ENCODE measurements at places on chromosomes 1 and 21.

DNA sequence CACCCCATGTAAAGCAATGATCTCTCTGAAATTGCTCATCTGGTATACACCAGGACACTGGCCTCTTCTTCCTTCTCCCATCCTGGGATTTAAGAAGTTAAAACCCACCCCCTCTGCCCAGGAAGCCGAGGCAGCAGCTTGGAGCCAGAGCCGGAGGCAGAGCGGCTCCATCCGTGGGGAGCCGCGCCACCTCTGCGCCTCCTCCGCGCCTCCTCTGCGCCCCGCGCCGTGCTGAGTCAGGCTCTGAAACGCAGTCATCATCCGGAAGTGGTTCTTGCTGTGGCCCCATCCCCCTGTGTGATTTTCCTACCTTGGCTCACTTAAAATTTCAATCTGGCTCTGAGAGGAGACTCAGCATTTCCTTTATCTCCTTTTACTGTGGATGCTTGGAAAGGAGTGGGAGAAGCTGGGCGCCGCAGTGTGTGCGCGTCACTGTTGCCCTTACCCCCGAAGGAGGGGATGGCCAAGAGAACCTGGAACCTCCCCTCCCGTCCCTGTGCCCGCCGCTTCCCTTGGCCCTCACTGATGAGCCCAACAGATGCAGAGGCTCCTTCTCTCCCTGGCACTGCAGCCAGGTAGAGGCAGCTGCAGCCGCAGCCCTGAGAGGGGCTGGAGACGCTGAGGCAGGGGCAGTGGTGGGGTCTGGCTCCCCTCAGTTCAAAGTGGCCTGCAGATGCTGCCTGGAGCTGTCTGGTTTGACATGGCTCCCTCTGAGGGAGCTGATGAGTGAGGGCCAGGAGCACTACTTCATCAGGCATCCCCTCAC lies 15.3 kb upstream of the NPHP4 start:
- no peak for DNase-seq

GRCh38 chr1:110798691-110799256 lies 74.2 kb upstream of the CD53 start:
- no peak for DNase-seq

DNA sequence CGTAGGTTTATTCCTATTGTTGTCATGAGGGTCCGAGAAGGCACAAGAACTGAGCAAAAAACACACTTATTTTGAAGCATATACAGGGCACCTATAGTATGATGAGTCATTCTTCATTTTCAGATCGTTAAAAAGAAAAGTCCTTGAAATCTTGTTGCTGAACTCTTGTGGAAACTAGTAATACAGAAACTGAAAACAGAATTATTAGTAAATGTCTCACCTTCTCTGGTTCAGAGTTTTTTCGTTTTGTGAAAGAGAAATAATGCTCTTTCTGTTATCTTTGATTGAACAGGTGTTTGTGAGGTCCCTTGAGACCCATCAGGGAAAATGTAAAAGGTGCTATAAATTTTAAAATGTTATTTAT lies 102.0 kb upstream of the COA6 start:
- DNase-seq = no peak

- DNase-seq = no peak
Measured at GRCh38 chr21:33844104-33844889, 71.3 kb downstream of the ATP5PO start.

DNA sequence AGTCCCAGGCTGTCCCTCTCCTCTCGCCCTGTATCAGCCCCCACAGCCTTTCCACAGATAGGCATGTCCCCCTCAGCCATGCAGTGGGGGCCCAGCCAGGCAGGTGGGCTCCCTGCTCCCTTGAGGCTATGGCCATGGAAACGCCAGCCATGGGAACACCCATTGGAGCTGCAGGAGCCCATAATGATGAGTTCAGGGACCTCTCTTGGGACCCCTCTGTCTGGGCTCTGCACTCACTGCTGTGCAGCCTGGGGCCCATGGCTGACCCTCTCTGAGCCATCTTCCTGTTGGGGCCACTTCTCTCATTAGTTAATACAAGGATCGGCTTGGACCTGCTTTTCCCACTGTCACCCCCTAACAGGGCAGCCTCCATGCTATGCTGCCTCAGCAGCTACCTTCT lies 33.2 kb downstream of the WNT3A start:
- no peak for DNase-seq

DNA sequence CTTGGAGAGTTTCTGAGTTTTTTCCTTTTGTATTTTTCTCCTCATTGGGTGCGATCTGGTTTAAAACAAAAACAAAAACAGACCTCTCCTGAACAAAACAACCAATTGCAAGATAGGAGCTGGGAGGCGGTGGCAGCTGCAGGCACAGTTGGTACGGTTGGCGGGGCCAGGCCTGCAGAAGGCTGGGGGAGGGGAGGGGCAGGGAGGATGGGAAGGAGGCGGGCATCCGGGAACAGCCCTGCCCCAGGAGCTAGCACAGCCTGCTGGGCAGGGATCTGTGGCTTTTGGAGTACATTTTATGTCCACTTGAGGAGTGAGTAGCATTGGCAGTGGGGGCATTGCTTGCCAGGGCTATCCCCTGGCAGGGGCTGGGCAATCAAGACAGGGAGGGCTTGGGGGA lies 5.2 kb downstream of the CAPN9 start:
- peak; percentile 67 for DNase-seq

DNA sequence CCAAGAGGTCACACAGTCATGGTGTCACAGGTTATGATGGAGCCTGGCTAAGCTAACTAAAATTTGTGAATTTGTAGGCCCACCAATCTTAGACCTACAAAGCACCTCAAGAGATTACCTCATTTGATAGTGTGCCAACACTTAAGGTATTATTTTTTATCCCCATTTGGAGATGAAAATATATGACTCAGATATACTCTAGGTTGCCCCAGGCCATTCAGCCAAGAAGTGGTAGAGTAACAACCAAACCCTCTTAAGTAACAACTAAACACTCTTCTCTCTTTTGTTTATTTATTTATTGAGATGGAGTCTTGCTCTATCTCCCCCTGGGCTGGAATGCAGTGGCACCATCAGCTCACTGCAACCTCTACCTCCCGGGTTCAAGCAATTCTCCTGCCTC lies 14.3 kb downstream of the NPL start:
- DNase-seq = no peak

- DNase-seq = no peak
Measured at GRCh38 chr1:228334954-228335353, 71.7 kb downstream of the TRIM11 start.

DNA sequence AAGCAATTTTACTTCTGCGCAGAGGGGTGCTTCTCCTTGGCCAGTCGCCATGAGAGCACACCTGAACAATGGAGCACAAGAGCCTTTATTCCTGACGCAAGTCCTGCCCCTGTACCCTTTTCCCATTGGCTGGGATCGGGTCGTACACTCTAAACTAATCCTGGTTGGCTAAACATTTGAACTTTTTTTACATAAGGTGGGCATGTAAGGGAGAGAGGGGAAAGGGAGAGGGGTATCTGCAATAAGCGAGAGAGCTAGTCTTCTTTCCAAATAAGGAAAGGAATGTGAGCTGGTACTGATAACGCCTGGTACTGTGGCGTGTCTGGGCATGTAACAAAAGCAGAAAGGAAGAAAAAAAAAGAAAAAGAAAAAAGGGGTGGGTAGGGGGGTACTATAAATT lies 21.8 kb downstream of the MFSD2A start:
- DNase-seq = no peak

DNA sequence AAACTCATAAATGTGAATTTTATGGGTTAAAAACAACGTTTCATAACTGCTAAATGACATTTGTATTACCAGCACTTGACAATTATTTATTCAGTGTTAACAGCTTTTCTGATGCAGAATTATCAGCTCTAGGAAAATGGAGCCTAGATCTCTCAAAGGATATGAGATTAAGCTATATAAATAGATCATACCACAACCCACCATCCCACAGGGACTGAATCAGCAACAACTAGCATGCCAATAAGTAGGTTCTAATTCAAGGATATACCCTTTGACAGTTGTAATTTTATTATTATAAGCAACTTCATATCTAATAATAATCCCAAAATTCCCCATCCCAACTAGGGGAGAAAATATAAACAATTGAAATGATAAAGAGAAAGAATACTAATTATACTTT lies 275.4 kb upstream of the RGS18 start:
- no peak for DNase-seq

DNA sequence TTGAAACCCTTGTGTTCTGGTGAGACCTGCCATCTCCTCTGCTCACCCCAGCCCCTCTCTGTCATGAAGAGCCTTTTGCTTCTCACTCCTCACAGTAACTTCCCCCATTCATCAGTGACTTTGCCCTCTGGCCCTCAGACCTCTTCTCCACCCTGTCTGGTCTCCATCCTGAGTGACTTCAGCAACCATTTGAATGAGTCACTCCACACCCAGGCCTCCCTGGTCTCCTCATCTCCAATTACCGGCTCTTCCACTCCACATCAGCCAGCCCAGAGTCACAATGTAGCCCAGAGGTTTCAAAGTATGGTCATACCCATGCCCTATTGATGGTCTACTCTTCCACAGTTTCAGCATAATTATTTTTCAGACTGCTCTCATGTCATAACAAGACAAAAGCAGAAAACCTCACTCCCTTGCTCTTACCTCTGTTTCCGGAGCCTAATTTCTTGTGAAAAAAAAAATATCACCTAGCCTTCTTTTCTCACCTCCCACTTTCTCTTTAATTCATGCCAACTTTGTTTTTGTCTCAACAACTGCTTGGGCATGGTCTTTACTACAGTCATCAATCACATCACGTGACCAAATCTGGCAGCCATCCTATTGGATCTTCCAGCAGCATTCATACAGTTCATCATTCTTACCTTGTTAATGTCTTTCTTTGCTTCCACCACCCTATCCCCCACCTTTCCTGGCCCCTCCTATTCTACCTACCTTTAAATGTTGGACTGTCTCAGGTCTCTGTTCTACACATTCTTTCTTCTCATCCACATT lies 35.6 kb upstream of the NEK7 start:
- no peak for DNase-seq

GRCh38 chr1:36947384-36947783 lies 86.9 kb downstream of the GRIK3 start:
- no peak for DNase-seq

GRCh38 chr1:177975588-177976495 lies 6.0 kb upstream of the SEC16B start:
- no peak for DNase-seq

GRCh38 chr1:212512816-212513559 lies 80.3 kb downstream of the NENF start:
- no peak for DNase-seq

GRCh38 chr1:205878026-205878425 lies 28.1 kb upstream of the PM20D1 start:
- no peak for DNase-seq

- DNase-seq = no peak
Measured at GRCh38 chr1:205186191-205186590, 25.3 kb downstream of the DSTYK start.

DNA sequence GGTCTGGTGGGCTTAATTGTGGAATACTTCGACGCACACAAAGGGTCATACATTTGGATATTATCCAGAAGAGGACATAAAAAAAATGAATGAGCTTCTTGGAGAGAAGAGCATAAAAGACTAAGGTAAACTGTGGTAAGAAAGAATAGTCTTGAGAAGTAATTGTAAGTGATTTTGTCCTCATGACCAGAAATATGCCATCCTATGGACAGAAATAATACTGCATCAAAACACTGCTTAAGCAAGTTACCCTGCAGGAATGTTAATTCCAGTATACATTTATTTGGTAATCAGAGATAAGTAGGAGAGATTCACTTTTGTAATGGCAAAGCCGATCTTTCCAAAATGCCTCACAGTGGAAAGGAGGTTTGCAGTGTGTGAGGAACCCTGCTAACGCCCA lies 111.9 kb downstream of the NRIP1 start:
- no peak for DNase-seq

- DNase-seq = no peak
Measured at GRCh38 chr21:23955135-23955843, 1652.0 kb downstream of the MRPL39 start.

- DNase-seq = no peak
Measured at GRCh38 chr1:4022715-4023114, 122.6 kb upstream of the C1orf174 start.

GRCh38 chr1:55572878-55573734 lies 357.9 kb upstream of the USP24 start:
- DNase-seq = no peak

DNA sequence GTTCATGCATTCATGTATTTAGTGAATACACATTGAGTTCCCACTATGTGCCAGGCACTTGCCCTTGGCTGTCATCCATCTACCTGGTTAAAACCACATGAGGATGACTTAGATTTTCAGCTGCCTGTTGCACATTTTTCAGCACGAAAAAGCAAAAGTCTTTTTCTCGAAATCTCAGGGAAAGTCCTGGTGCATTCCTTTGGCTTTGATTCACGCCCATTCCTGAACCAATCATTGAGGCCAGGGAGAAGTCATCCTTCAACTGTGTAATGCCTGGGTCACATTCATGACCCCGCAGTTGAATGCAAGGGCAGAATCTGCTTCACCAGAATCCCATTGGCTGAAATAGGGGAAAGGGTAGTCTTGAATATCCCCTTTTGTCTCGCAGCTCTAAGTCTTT lies 84.4 kb downstream of the RNF220 start:
- no peak for DNase-seq

GRCh38 chr1:91891454-91891853 lies 5.5 kb upstream of the TGFBR3 start:
- DNase-seq = no peak

- DNase-seq = no peak
Measured at GRCh38 chr1:211598514-211598913, 19.6 kb upstream of the SLC30A1 start.

DNA sequence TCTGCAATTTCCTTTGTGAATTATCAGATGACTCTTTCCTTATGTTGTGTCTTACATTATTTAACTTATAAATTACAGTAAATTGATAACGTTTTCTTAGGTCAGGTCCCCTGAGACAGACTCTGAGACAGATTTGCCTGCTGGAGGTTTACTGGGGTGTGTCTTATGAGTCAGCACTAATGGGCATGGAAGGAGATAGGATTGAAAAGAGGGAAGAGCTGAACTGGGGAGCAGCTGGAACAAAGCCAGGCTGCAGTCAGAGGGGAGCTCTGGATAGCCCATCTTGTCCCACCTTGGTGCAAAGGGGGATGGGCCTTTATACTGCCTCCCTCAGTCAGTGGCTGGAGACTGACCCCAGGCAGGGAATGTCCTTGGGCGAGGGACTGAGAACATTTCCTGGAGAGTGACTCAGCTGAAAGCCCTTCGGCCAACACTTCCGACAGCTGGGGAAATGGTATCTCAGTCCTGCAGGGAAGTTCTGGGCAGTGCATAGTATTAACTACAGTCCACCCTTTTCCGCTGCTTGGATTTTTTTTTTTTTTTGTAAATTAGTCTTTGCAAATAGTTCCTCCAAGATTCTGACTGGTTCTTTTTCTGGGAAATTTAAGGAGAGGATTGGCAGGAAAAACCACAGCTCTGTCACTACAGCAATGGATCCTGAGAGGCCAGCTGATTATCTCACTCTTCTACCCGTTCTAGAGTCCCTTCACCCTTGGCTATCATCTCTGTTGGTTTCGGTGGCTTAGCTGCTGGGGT lies 39.1 kb upstream of the CDC42BPA start:
- no peak for DNase-seq

- DNase-seq = no peak
Measured at GRCh38 chr1:147243228-147243685, 773 bp downstream of the CHD1L start.

GRCh38 chr1:109482791-109483671 lies 674 bp upstream of the ATXN7L2 start:
- DNase-seq = no peak

GRCh38 chr1:160607011-160607671 lies 27.8 kb upstream of the CD84 start:
- DNase-seq = no peak

GRCh38 chr1:175628548-175629317 lies 114.7 kb downstream of the TNR start:
- no peak for DNase-seq

GRCh38 chr1:244863491-244864252 lies 671 bp downstream of the HNRNPU start:
- no peak for DNase-seq

- DNase-seq = no peak
Measured at GRCh38 chr21:17786071-17786850, 32.9 kb downstream of the C21orf91 start.

Measured in NCI-H1436 treated with DMSO at 0.1 percent for 48 hours (cell line).